ENCODE measurements at places on chromosomes 3 and 15.

DNA sequence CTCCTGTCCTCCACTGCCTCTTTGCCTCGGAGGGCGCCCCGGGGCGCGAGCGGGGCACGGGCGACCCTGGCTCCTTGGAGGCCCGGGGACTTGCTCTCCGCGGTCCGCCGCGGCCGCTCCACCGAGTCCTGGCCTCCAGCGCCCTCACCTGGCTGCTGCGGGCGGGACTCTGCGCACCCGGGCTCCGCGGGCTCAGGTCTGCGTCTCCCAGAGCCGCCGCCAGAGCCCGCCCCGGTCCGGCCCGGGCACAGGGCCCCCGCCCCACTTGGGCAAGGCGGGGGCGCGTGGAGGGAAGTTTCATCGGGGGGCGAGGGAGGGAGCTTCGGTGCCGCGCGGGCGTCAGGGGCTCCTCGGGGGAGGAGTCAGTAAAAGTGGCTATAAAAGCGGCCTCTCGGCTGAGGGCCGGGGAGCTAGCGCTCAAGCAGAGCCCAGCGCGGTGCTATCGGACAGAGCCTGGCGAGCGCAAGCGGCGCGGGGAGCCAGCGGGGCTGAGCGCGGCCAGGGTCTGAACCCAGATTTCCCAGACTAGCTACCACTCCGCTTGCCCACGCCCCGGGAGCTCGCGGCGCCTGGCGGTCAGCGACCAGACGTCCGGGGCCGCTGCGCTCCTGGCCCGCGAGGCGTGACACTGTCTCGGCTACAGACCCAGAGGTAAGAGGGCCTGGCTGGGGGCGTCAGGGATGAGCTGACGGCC is at the start of gene CEMIP:
TSS of gene CEMIP (plus strand) at position 407 of the 694 bp plus-strand sequence. CDS start 94,510 bp downstream, outside the sequence.
- peak; percentile 89 for DNase-seq

DNA sequence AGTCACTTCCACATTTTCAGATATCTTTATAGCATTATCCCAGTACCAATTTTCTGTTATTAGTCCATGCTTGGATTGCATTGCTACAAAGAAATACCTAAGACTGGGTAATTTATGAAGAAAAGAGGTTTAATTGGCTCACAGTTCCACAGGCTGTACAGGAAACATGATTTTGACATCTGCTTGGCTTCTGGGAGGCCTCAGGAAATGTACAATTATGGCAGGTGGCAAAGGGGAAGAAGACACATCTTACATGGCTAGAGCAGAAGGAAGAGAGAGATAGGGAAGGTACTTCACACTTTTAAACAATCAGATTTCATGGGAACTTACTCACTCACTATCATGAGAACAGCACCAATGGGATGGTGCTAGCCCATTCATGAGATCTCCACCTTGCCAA is 172.3 kb upstream of the GPR149 start:
- DNase-seq: no peak

GRCh38 chr3:147348976-147349375 is 57.4 kb downstream of the ZIC4 start:
- no peak for DNase-seq

DNA sequence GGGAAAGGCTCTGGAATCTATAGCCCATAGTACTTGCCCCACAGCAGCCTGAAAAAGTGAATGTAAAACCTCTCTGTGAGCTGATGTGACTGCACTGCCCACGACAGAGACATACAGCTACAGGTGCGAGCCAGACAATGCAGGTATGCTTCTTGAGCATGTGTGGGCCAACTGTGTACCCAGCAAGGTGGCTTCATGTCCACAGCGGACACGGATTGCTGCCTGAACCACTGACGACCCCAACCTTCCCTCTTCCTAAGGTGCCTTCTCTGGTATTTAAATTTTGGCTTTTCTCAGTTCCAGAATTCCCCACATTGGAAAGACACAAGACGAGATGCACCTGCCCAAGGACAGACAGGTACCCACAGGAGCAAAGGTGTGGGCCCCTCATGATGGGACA is 65.8 kb downstream of the SCN5A start:
- DNase-seq: peak; percentile 13

GRCh38 chr15:41897363-41897799 is 3.5 kb upstream of the SPTBN5 start:
- DNase-seq: no peak

All from right forelimb (tissue), 1 donor.